Nephron progenitor cell (in vitro differentiated cells): ENCODE measurements at places on chromosomes 4 and X.

DNA sequence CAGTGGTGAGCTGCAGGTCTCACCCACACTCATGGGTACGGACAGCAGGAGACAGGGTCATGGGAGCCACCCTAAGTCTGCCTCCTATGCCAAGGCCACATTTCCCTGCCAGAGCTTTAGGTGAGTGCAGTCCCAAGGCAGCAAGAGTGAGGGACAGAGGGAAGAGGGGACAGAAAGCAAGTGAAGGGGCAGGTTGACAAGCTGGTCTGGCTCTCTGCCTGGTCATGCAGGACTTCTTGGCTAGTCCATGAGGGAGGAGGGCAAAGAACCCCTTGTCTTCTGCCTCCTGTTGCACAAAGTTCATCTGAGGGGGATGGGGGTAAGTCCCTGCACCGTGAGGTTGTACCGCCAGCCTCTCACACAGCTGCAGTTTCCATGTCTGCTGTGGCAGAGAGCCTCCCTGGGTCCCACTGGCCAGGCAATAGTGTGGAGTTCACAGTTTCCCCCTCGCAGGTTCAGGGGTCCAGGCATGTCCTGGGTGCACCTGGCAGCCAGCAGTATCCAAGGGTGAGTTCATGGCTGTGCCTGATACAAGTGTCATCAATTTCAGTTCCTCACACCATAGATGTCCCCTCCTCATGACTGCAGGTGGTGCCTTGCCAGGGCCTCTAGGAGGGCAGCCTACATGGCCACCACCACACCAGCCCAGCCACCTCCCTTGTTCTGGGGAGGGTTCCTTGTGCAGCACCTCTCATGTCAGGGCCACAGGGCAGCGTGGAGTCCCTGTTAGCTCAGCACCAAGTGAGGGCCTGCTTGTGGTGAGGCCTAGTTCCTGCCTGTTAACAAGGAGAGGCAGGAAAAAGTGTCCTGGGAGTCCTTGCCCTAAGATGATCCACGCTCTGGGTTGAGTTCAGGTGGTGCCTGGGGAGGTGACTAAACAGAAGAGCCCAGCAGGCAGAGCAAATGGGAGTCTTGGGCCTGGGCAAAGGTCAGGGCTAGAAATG, 72.5 kb downstream of the ADRA2C start:
- no peak for DNase-seq

GRCh38 chr4:101938836-101939235, 148.3 kb downstream of the BANK1 start:
- no peak for DNase-seq

GRCh38 chrX:118948270-118948669, 26.1 kb upstream of the LONRF3 start:
- DNase-seq: no peak

- no peak for DNase-seq
Measured at GRCh38 chrX:86910602-86911311, 606.8 kb upstream of the KLHL4 start.

DNA sequence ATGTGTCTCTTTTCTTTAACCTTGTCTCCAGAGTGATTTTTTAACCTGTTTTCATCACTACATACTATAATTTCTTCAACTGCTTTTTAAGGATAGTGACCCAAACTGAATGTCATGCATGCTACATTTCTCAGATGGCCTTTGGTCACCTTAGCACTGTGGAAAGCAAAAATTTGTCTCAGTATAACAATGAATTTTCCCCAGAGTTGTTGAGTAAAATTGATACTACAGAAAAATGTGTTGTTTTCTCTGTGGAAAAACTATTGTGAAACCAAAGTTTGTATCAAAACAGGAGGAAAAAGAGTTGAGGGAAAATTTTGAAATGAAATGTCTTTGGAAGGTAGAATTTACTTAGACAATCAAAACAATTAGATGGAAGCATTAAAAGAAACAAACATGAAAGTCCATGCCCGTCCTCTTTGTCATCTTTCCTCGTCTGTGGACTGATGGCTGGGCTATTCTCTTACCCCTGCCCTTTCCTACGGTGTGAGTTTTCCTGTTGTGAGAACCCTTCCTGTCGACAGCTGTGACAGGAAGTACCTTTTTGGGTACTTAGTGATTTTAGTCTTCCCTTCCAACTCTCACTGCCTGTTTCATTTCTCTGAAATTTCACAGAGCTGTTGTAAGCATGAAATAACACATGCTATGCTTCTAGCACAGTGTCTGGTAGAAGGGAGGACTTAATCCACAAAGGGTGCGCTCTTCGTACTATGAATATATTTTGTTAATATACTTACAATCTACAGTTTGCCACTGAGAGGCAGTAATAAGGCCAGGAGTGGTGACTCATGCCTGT, 50.8 kb downstream of the LRP2BP start:
- no peak for DNase-seq

DNA sequence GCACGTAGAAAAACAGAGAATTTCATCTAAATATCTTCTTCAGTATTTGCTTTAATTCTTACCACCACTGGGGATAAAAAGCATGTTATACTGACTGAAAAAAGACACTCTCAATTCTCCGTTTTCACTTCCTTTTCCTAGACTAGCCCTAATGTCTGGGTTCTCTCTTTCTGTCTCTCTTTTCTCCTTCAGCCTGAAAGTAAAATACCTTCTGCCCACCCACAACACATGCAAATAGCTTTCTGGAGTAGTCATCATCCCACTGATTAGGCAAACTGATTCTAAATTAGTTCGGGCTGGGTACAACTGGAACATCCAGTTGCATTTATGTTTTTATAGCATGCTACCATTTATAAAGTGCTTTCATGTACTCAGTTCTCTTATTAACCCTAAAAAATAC, 142.4 kb upstream of the ANKRD50 start:
- no peak for DNase-seq
